HCEC 1CT (cell line): ENCODE measurements at places on chromosomes 4 and X.

GRCh38 chrX:11461201-11462001 is 168.2 kb downstream of the AMELX start:
- peak; percentile 20 for DNase-seq

DNA sequence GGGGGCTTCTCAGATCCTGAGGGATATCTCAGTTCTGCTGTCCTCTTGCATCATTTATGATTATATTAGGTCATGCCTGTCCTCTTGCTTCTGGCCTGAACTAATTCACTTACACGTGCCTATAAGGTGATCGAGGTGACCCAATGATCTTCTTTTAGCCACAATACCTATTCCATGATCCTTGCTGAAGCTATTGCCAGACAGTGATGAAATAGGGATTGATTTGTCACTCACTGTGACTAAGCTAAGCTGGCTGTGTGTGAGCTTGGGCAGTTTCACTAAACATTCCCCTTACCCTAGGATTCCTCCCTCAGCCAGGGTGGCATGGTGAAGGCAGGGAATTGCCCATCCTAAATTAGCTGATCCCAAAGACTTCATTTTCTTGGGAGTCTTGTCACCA is 19.0 kb downstream of the HADH start:
- DNase-seq, result peak; percentile 72

DNA sequence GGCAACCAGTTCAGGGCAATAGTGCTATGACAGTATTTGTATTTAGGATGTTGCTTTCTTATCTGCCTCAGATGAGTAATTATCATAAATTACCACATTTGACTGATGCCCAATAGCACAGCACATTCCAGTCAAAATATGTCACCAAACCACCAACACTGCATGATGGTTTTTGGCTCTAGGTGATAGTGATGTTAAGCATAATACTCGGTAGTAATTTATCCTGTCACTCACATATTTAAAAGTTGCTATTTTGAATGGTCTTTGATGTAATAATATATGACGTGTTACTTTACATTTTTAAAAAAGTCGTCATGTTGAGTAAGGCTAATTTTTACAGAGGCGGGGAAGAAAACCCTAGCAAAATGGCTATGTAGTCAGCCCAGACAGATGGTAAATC is 42.5 kb downstream of the UNC5C start:
- DNase-seq, result no peak

DNA sequence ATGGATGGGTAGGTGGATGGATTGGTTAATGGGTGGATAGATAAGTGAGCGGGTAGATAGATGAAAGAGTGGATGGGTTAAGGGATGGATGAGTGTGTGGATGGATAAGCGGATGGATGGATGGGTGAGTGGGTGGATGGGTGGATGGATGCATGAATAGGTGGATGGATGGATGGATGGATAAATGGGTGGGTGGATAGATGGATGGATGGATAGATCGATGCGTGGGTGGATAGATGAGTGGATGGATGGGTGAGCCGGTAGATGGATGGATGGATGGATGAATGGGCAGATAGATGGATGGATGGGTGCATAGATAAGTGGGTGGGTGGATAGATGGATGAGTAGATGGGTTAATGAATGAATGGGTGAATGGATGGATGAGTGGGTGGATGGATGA is 90.9 kb downstream of the CPZ start:
- no peak for DNase-seq

GRCh38 chr4:86032476-86033022 is 327.3 kb downstream of the MAPK10 start:
- peak; percentile 67 for DNase-seq

- no peak for DNase-seq
These were observed 1135.0 kb upstream of the TENM3 start for GRCh38 chr4:181108237-181108636.

- peak; percentile 38 for DNase-seq
These were observed 131.0 kb downstream of the DCLK2 start for GRCh38 chr4:150209140-150209829.

DNA sequence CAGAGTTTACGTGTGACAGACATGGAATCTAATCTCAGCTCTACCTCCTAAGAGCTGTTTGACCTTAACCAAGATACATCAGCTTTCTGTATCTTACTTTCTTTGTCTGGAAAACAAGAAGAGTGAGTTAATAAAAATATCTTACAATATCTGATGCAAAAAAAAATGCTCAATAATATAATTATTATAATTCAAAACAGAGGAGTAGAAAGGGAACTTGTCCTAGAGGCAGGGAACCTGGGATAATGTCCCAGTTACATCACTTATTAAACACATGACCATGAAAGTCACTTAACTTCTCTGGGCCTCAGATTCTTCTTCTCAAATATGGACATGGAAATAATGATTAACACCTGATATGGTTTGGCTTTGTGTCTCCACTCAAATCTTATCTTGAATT is 256.1 kb downstream of the KLHL13 start:
- no peak for DNase-seq

- DNase-seq, result no peak
These were observed 32.1 kb downstream of the NBDY start for GRCh38 chrX:56761167-56761566.

- no peak for DNase-seq
These were observed 30.2 kb upstream of the SEPSECS start for GRCh38 chr4:25190407-25190806.

DNA sequence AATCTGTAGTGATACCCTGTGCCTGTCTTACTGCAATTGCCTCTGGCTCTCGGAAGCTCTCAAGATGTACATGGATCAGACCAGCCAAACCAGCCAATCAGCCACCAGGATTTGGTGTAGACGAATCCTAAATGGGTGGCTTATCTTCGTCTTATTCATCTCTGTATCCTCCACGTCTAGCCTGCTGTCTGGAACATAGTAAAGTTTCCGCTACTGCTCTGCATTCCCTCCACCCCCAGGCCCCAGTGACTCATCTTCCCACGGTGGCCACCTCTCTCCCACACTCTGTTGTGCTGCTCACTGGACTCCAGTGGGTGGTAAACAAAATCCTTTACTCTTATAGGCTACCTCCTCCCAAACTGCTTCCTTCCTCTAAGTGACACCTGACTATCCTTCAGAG is 37.8 kb downstream of the SEPTIN6 start:
- peak; percentile 64 for DNase-seq
